ENCODE measurements at places on chromosomes 6 and 20. TPM values are rescaled to one million over a fixed set of nuclear protein-coding genes. Genes with fewer than 3 reads are reported as not detected.

Gene SENP6
- total RNA-seq = 125 TPM

Gene TAP1
- total RNA-seq = 30.5 TPM

Gene B3GAT2
- total RNA-seq = 0.12 TPM

Gene KHDC1L
- not detected for total RNA-seq

Gene CLDN20
- not detected for total RNA-seq

Gene COL20A1
- total RNA-seq = not detected

Gene SLC2A10
- total RNA-seq = 5.8 TPM

Gene SIGLEC1
- 26.7 TPM for total RNA-seq

Gene MYLIP
- total RNA-seq = 38.8 TPM

Gene LRFN2
- total RNA-seq = not detected

Gene FHL5
- 70.3 TPM for total RNA-seq

Gene CLPSL2
- not detected for total RNA-seq

Gene SYTL3
- total RNA-seq = 5.8 TPM

DNA sequence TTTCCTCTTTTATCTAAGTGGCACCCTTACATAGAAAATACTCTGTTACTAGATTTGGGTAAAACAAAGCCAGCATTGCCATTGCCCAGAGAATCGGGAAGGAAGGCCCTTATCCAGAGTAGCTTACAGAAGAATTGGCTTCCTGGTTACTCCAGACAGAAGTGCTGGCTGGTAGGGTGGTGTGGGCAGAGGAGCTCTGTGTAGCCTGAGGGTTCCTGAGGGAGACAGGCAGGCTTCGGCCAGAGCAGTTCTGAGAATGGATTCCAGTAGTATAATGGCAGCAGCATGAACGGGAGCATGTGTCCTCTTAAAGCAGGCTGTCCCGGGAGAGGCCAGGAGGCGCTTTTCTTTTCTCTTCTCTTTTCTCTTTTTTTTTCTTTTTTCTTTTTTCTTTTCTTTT is 11.9 kb downstream of the CUL9 start:
- DNase-seq = no peak

- DNase-seq = no peak
These were observed 83.6 kb upstream of the MYLIP start for GRCh38 chr6:16045238-16045637.

GRCh38 chr6:753486-753885 is 60.5 kb upstream of the EXOC2 start:
- no peak for DNase-seq

- no peak for DNase-seq
These were observed 26.1 kb downstream of the GFOD1 start for GRCh38 chr6:13461307-13461706.

DNA sequence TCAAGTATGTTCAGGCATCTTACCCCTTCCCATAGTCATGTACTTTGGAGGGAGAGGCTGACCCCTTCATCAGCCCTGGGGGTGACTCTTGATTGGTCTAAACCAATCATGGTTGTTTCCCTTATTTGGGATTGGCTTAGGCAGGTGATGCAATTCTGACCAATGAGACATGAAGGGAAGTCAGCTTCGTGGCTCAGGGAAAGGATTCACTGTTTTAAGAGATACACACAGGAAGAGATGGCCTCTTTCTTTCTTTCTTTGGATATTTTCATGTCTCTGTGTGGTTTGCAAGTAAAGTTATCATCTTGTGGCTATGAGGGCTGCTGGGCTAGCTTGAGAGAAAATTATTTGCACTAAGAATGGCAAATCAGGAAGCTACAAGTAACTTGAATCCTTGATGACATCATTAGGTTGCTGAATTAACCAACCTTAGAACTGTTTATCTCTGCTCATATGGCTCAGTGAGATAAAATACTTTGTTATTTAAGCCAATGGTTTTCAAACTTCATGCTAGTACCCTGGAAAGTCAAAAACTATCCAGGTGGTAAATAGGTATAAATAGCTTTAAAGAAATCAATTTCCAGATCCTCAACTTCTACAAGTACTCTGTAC is 144.2 kb upstream of the CENPW start:
- no peak for DNase-seq

- DNase-seq = no peak
These were observed 27.8 kb upstream of the PKHD1 start for GRCh38 chr6:52115145-52115741.

DNA sequence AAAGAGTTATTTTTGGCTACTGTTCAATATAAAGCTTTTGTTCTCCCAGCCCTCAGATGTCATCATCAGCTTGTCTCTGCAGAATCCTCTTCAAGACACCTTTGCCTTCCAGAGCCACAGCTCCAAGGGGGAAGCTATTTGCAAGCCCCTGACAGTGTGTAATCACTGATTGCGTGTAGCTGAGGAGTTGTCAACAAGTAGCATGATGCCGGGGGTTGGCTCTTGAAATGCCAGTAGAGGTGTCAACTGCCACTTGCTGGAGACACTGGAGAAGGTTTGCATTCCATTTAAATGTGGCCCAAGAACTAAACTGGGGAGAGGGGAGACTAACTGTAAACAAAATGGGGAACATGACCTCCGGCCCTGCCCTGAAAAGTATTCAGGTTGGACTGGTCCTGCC is 44.3 kb upstream of the PDYN start:
- no peak for DNase-seq

DNA sequence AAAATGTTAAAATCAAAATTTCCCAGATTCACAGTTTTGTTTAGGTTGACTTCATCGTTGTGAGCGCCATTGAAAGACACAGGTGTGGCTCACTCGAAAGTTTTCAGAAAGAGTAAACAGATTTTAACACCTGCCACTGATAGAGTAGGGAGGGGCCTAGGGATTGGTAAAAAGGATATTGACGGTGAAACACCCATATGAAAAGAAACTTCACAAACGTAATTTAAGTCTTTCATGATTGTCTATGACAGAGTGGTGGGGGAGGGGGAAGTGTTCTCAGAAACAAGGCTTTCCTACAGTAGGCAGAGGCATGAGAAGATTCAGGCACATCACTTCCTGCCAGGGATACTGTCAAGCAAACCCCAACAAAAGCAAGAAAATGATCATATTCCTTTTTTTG is 101.4 kb downstream of the PERP start:
- no peak for DNase-seq

- no peak for DNase-seq
These were observed 99.5 kb downstream of the PRDM1 start for GRCh38 chr6:106185615-106186014.

GRCh38 chr6:161434921-161435747 is 161.3 kb upstream of the AGPAT4 start:
- DNase-seq = no peak

- DNase-seq = no peak
These were observed 181.9 kb downstream of the ERMARD start for GRCh38 chr6:169933251-169933821.

DNA sequence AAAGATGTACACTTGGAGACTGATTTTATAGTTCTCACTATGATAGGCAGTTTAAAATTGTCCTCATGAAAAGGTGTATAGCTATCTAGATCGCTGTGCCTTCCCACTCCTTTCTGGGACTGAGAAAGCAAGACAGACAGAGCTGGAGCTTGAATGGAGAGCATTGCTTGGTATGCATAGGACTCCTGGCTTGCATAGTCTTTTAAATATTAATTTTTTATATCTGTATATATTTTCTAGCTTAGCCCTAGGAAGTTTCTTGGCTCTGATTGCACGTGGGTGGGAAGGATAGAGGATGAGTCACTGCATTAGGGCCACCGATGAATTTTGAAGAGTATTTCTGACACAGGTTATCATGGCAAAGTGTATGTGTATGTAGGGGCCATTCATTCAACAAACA is 150.0 kb upstream of the SPACA1 start:
- DNase-seq = no peak

GRCh38 chr20:22890594-22891300 is 144.4 kb upstream of the SSTR4 start:
- DNase-seq = no peak

- no peak for DNase-seq
These were observed 42.0 kb downstream of the PREX1 start for GRCh38 chr20:48785801-48786200.

DNA sequence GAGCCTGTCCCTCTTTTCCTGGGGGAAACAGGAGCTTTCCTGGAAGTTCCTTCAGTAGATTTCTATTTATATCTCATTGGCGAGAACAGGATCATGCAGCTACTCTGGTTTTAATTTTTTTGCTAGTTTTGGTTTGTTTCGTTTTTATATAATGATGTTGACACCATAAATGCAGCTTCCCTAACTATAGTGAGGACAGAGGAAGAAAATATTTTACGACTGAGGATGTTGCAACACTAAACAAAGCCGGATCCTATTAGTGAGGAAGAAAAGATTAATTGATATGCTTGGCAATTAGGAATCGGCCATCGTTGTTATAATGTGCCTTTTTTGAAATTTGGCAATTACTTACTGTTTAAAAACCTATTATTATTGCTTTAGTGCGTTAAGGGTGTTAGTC is 16.6 kb downstream of the KDM1B start:
- DNase-seq = no peak

DNA sequence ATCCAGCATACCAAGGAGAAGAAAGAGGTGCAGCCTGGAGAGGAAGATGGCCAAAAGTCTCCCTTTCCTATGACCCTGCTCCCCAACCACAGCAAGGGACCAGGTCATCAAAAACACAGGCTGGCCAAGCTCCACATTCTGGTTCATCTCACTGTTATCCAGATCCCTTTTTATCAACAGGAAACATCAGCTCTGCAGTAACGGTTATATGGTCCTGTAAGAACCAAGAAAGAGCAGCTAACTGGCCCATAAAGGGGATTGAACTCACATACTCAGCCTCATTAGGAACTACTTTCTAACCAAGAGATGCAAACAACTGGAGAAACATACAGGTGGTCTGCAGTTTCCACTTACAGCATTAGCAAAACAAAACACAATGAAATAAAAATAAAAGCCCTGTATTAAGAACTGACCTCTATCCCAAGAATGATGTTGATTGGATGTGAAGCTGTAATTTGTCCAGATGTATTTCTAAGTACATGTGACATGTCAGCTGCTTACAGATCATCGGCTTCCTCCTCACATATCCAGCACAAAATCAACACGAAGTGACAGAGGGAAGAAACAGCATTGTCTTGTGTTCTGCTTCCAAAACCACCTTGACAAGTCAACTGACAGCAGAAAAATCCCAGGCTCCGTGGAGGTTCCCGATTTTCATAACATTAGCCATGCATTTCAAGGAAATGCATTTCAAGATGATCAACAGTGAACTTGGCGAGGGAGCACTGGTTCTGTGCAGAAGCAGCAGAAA is 557.2 kb upstream of the AGPAT4 start:
- DNase-seq = no peak

GRCh38 chr6:75155631-75156030 is 50.2 kb downstream of the COL12A1 start:
- DNase-seq = no peak

GRCh38 chr6:48048451-48049146 is 62.4 kb downstream of the PTCHD4 start:
- DNase-seq = no peak

GRCh38 chr6:160248538-160248937 is 10.1 kb downstream of the SLC22A2 start:
- no peak for DNase-seq

DNA sequence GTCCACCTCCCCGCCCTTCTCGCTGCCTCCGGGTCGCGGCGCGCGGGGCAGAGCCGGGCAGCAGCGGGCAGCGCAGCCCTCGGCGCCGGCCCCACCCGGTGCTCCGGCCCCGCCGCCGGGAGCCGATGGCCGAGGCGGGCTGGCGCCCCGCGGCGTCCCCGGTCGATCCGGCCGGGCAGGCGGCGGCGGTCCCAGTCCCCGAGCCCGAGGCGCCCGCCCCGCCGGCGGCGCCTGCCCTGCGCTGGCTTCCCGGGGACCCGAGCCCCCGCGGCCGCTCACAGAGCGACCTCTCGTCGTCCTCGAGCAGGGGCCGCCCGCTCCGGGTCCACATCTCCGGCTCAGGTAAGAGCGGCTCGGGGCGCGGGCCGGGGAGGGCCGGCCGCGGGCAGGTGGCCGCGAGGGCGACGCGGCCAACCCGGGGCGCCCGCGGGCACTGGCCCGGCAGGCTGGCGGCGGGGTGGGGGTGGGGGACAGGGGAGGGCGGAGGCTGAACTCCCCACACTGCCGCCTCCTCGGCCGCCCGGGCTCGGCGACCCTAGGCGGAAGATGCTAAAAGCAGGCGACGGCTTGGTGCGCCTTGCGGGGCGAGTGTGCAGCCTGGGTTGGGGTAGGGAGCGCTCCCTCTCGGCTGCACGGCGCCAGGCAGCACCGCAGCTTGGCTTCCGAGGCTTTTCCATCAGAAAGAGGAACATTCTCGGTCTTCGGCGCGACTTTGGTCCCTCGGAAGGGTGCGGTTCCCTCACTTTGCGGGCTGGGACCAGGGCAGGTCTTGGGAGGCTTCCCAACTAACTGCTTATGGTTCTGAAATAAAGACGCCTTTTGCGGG is 25.6 kb upstream of the FUCA2 start:
- DNase-seq = no peak

DNA sequence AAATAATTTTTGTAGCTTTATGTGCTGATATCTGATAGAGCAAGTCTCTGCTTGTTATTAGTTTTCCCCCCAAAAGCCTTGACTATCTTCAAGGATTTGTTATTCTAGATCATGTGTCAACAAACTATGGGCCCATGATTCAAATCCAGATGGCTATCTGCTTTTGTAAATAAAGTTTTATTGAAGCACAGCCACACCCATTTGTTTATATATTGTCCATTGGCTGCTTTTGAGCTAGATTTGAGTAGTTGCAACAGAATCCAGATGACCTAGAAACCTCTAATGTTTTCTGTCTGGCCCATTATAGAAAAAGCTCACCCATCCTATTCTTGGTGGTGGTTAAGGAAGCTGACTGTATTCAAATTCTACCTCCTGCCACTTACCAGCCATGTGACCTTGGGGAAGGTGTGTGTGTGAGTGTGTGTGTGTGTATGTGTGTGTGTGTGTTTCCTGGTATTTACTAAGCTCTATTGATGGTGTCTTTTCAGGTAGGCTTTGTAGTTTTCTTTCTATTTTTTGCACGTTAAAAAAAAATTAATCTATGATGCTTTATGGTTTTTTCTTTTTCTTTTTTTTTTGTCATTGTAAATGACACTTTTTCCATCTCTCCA is 1.3 kb upstream of the GTSF1L start:
- no peak for DNase-seq

DNA sequence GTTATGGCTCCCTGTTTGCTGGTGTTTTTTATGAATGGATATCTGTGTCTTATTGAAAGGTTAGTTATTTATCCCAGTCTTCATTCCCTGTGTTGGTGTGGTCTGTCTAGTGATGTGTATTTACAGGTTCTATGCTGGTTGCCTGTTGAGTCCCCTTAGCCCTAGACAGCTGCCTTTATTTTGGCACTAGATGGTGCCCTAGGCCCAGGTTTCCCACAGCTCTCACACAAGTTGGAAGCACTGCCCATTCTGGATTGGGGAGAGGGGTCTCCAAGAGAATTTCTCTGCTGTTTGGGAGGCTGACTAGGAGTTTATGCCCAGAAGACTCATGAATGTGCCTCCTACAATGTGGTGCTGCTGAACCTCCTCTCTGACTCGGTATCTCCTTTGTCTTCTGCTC is 12.4 kb downstream of the GRM1 start:
- no peak for DNase-seq

- DNase-seq = no peak
These were observed 837.3 kb upstream of the SLC35B3 start for GRCh38 chr6:9272671-9273070.

DNA sequence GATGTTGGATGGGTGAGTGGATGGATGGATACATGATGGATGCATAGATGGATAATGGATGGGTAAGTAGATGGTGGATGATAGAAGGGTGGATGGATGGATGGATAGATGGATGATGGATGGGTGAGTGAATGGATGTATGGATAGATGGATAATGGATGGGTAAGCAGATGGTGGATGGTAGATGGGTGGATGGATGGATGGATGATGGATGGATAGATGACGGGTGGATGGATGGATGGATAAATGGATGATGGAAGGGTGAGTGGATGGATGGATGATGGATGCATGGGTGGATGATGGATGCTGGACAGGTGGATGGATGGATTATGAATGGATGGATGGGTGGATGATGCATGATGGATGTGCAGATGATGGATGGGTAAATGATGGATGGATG is 175.5 kb downstream of the TAF4 start:
- DNase-seq = no peak
